ENCODE measurements at places on chromosomes 1 and 21.

- no peak for DNase-seq
Measured at GRCh38 chr21:28783641-28784185, 209.0 kb downstream of the LTN1 start.

- DNase-seq = no peak
Measured at GRCh38 chr1:228857611-228858010, 122.3 kb downstream of the RHOU start.

DNA sequence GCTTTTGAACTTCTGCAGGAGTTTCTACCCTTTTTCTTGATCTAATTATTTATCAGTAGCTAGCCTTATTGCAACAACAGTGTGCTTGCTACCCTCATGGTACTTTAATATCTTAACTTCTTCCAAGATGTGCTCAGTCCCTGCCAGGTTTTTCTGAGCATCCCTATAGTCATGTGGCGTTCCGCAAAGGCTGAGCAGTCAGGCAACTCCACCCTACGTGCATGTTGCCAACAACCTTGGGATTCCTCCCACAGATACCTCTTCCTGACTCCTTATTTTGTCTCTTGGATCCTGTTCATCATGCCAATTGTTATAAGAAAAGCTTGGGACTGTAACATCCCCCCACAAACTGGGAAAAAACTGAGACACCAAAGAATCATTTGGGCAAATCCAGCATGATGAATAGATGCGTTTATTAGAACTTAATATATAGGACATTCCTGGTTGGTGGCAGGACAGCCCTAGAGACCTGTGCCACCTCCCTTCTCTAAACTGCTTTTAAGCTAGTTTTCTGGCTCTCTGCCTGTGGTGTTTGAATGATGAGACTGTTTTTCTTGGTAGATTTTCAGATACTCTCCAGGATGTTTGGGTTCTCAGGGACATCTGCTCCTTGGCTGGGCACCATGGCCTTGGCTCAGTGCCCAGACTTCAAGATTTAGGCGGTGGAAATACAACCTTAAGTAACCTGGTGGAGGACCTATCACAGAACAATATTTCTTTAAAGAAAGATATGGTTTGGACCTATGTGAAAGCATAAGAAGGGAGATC is 27.1 kb upstream of the KCTD3 start:
- no peak for DNase-seq

- DNase-seq = no peak
Measured at GRCh38 chr1:45470306-45470798, 20.6 kb downstream of the TESK2 start.

GRCh38 chr1:93992190-93992589 is 83.0 kb upstream of the GCLM start:
- no peak for DNase-seq

GRCh38 chr1:114093624-114094362 is 59.9 kb downstream of the SYT6 start:
- no peak for DNase-seq

DNA sequence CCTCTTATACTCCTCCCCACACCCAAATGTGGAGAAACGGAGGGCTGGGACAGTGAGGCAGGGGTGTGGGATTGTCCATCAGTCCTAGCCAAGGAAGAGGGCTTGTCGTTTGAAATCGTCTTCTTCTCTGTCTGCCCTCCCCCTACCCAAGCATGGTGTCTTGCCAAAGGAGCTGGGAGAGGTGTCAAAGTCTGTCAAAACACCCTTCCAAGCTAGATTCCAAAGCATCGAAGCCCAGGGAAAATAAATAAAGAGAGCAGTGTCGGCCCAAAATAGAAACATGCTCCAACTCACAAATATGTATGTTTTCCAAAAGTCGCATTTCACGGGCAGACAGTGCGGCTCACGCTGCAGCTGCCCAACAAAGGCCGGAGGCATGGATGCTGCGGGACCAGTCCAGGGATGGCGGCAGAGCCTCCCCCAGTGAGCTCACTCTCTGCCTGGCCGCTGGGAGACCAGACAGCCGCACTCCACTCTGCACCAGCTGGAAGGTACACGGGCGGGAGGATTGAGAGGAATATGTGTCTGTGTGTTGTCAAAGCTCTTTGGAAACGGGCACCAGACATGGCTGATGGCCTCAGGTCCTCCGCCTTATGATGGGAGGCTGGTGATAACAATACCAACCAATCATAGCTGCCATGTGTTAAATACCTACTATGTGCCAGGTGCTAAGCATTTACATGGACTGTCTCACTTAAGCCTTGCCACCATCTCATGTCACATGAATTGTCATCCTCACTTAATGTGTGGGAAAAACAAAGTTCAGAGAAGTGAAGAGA is 3.9 kb downstream of the DISP3 start:
- DNase-seq = no peak

DNA sequence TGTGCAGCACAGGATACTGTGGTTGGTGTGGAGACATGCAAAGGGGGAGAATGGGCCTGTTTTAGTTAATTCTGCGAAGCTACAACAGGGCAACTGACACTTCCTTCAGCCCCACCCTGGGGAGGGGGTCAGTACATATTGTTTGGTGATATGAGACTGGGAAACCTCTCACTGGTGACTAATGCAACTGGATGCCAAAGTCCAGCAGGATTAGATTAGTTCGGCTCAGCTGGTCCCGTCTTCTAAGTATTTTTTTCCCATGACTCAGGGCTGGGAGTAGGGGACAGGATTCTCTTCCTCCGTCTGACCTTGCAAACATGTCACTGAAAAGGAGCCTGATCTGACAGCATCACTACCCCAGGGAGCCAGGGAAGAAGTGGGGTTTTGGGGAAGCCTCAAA is 43.0 kb downstream of the PLXNA2 start:
- no peak for DNase-seq

DNA sequence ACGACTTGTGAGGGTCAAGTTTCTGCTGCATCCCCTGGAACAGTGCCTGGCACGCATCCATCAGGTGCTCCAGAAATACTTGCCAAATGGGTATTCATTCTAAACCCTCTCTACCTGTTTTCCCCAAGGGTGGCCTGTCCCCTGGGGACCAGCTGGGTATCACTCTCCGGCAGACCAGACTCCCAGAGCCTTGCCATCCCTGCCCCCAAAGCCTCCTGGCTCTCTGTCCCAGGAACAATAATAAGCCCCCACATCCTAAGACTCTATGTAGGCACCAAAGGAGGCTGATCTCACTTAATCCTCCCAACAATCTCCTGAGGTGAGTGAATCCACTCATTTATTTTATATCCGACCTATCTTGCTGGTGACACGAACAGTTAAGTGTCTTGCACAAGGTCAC is 96.7 kb downstream of the MRPL37 start:
- no peak for DNase-seq

- no peak for DNase-seq
Measured at GRCh38 chr1:232985882-232986526, 35.6 kb downstream of the NTPCR start.

- no peak for DNase-seq
Measured at GRCh38 chr1:17363351-17363750, 8.6 kb upstream of the PADI6 start.

- no peak for DNase-seq
Measured at GRCh38 chr1:160925652-160926244, 28.9 kb downstream of the ITLN2 start.

GRCh38 chr1:228337031-228337564 is 69.5 kb downstream of the TRIM11 start:
- DNase-seq = no peak

GRCh38 chr1:31063631-31064030 is 1.9 kb downstream of the PUM1 start:
- no peak for DNase-seq

- DNase-seq = no peak
Measured at GRCh38 chr1:233240829-233241682, 54.5 kb downstream of the PCNX2 start.

DNA sequence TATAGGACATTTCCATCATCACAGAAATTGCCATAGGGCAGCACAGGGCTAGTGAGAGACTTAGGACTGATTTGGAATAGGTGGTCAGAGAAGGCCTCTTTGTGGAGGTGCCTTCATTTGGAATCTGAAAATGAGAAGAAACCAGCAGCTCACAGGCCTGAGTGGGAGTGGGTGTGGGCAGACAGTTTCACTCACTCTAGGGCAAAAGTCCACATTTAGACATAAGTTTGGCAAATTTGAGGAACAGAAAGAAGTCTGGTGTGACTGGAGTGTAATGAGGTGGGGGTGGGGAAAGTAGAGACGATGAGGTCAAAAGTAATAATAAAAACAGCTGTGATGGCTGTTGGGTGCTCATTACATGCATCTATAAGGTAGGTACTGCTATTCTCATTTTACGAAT is 22.4 kb upstream of the BCAR3 start:
- no peak for DNase-seq

DNA sequence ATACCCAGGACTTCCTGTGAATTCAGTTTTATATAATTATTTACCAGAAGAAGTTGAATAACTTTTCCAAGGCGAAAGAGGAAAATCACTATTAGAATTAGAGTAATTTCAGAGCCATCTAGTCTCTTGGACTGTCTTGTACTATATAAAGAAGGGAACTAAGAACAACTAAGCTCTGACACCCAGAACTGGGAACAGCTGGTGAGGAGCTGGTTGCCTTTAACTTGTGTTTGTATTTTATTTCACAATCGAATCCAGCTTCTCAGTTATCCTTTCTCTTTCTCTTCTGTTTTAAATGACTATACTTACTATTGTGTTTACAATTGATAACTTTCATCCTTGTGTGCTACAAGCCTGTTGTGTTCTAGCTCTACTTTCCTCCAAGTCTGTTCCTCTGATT is 8.4 kb downstream of the SNX27 start:
- DNase-seq = no peak

GRCh38 chr1:114670083-114671010 is 498 bp upstream of the DENND2C start:
- peak; percentile 58 for DNase-seq

DNA sequence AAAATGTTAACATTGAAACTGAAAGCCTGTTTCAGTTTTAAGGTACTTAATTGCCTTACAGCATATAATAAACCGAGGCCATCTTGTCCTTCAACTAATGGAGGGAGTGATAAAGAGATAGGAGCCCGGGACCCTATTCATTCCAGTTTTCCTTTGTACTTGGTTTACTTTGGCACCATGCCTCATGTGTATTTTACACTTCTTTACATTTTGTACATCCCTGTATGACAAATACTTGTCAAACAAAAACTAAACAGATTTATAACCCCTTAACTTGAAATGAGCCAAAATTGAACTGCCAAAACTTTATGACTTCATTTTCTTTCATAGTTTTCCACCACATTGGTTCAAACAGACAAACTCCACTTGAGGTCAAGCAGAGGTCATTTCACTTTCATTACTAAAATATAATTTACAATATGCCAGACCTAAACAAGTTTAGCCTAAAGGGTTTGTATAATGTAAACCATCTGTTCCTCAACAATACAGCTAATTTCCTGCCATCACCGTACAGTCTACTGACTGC is 30.9 kb upstream of the UBE2U start:
- DNase-seq = no peak

GRCh38 chr1:235945775-235946570 is 79.3 kb upstream of the LYST start:
- no peak for DNase-seq

- DNase-seq = no peak
Measured at GRCh38 chr1:43976045-43976444, 1.3 kb downstream of the ATP6V0B start.

GRCh38 chr1:85243372-85243771 is 16.1 kb downstream of the C1orf52 start:
- no peak for DNase-seq

GRCh38 chr1:232886271-232886670 is 64.1 kb upstream of the NTPCR start:
- DNase-seq = no peak

GRCh38 chr1:64092851-64093371 is 110.5 kb upstream of the UBE2U start:
- no peak for DNase-seq

GRCh38 chr1:160978510-160978927 is 23.9 kb upstream of the ITLN2 start:
- no peak for DNase-seq

DNA sequence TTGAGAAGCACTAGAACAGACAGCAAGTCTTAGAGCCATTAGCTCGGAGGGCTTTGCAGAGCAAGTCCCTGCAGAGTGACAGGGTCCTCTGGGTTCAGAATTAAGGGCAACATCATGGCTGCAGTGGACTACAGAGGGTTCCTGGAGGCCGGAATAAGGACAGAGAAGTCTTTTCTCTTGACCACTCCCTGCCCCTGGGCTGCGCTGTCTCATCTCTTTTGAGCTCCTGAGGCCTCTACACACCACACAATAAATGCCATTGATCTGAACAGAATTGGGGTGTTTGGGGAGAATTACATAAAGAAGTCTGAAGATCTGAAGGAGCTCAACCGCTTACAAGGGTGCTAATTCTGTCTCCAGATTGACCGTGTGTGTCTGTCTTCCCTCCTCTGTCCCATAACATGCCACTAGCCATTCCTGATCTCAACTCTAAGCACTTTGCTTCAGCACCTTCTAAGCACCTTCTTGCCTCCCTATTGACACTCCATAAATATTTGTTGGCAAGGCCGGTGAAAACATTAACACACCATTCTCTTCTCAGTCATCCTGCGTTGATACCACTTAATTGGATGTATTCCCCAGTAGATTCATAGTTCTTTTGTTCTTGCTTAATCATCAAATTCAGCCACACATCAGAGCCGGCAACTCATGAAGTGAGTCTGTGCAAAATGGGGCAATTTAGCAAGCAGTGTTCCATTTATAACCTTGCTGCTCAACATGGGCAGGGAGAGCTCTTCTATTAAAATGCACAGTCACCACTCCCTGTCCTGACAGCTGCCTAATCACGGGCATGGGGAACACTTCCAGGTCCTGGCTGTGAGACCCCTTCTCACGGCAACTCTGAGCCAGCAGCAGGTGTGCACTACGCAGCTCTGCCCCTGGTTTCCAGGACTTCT is 49.7 kb downstream of the NMNAT2 start:
- no peak for DNase-seq

GRCh38 chr1:79982211-79982610 is 975.7 kb upstream of the ADGRL4 start:
- no peak for DNase-seq

DNA sequence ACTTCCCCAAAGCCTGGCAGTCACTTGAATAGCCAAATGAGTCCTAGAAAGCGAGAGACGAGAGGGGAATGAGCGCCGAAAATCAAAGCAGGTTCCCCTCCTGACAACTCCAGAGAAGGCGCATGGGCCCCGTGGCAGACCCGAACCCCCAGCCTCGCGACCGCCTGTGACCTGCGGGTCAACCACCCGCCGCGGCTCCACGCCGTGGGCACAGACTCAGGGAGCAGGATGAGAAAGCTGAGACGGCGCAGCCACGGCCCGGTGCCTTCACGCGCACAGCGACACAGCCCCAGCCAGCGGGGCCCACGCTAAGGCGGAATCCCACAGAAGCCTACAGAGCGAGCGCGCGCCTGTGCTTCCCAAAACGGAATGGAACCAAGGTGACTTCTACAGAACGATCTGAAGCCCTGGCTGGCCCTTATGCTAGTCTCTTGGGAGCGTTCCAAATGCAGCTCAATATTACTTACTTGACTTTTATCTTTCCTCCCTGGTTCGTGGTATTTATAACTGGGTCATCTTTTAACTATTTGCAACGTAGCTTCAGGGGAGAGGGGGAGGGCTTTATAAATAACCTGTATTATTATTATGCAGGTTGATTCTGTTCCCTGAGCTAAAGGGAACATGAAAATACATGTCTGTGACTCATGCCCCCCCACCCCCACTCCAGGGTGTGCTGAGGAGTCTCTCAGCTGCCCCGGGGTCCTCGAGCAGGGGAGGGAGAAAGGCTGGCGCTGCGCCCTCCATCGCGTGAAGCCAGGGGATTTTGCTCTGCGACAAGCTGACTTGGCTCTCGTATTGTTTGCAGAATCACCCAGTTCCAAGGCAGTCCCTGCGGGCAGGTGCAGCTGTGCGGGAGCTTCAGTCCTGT is 1.7 kb downstream of the TSPEAR start:
- no peak for DNase-seq

GRCh38 chr1:180283098-180283497 is 53.0 kb downstream of the LHX4 start:
- no peak for DNase-seq
